Small intestine (tissue), 16 donors: ENCODE measurements at places on chromosomes 1 and 21. TPM values are rescaled to one million over a fixed set of nuclear protein-coding genes. Genes with fewer than 3 reads are reported as not detected.

- H3K4me3 ChIP-seq, result peak overlapping the region; percentile 36
- H3K27ac ChIP-seq, result no peak overlapping the region
- H3K4me1 ChIP-seq, result peaks cover 36% of the 10 kb centered on the region
- H3K36me3 ChIP-seq, result no peaks in the 10 kb centered on the region
These were observed 70.3 kb downstream of the CD46 start for GRCh38 chr1:207822124-207822601.

Gene MORC3
- 8.6 TPM for polyA plus RNA-seq

GRCh38 chr1:94537254-94537653 is 4.3 kb downstream of the F3 start:
- H3K4me1 ChIP-seq, result no peaks in the 10 kb centered on the region
- no peak overlapping the region for H3K4me3 ChIP-seq
- H3K27me3 ChIP-seq, result no peaks in the 10 kb centered on the region
- no peak for DNase-seq
- H3K27ac ChIP-seq, result no peak overlapping the region

Gene C1orf94
- not detected for polyA plus RNA-seq

Gene FHAD1
- polyA plus RNA-seq, result 0.58 TPM
